ENCODE measurements at places on chromosomes 2 and 18.
A peak's percentile ranks its signal among the peaks of the same experiment; 100 is the strongest.

- DNase-seq, result peak; percentile 83
Observed at GRCh38 chr2:190343536-190344275, at the start of gene INPP1. Gene INPP1, plus strand, starts transcription at chr2:190343589. Its CDS starts 16,514 bp downstream, at chr2:190360103.

DNA sequence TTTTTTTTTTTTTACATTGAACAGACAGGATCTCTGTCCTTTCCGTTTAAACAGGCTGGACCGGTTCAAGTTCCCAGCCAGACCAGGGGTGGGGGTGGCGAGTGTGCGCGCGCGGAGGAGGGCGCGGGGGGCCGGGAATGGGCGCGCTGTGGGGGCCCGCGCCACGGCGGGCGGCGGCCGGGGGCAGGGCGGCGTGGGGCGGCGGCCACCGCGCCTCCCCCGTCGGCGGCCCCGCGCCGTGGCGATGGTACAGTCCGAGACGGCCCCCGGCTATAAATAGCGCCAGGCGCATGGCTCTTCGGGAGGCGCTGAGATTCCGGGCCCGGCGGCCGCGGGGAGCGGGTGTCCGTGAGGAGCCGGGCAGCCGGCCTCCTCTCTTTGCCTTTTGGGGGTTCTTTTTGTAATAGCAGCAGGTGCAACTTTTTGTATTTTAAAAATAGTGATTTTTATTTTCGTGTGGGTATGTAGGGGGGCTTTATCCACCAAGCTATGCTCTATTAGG lies 430 bp upstream of the CELF4 start:
- no peak for DNase-seq

- no peak for DNase-seq
Observed at GRCh38 chr2:72117718-72118117, 29.9 kb downstream of the CYP26B1 start.

GRCh38 chr2:31204783-31205182 lies 12.5 kb downstream of the CAPN14 start:
- DNase-seq, result no peak

DNA sequence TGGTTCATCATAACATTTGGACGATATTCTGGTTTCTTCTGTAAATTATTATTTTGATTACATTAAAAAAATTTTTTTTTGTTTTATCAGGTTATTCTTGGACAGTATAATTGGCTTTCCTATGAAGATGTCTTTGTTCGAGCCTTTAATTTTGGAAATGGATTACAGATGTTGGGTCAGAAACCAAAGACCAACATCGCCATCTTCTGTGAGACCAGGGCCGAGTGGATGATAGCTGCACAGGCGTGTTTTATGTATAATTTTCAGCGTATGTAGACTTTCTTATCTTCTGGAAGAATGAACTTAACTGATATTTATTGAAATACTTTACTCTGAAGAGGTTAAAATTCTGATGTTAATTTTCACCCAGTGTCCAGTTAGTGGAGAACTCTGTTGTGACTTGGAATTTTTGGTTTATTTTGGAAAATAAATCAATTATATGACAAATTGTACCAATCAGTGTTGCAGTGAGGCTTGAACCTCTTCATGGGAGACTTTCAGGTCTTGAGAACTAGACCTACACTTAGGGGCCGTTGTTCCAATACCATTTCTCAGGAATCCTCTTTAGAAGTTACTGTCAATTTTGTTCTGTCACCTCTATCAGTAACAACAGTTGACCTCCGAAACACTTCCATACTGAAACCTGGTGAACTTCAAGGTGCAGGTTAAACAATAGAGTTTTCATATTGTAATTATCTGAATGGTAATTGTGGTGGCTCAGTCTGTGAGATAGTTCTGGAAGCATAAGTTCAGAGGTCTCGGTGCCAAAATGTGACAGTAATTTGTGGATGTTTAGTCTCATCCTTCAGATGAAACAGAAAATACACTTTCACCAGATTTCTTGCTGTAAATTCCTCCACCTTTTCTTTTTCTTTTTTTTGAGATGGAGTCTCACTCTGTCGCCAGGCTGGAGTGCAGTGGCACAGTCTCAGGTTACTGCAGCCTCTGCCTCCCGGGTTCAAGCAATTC lies 55.7 kb downstream of the ACSL3 start:
- no peak for DNase-seq

GRCh38 chr2:196105951-196106350 lies 37.3 kb upstream of the DNAH7 start:
- no peak for DNase-seq

- DNase-seq, result no peak
Observed at GRCh38 chr2:101858910-101859309, 132.8 kb upstream of the IL1R2 start.

GRCh38 chr18:33114749-33115148 lies 325.8 kb downstream of the CCDC178 start:
- DNase-seq, result no peak

DNA sequence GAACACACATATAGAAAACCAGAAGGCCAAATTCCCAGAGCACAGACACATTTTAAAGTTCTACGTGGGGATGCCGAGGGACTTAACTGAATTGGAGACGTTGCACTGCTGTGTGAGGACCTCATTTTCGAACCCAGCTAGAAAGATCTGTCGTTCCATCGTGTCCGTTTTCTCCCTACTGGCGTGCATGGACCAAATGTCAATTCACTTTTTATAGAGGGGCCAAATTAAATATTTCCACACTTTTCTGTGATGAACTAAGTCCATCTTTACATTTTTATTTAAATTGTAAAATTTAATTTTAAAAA lies 692 bp upstream of the TSHZ1 start:
- DNase-seq, result no peak
